ENCODE measurements at places on chromosomes 7 and 10.

GRCh38 chr7:155992538-155992937 is 180.3 kb upstream of the SHH start:
- DNase-seq, result no peak

DNA sequence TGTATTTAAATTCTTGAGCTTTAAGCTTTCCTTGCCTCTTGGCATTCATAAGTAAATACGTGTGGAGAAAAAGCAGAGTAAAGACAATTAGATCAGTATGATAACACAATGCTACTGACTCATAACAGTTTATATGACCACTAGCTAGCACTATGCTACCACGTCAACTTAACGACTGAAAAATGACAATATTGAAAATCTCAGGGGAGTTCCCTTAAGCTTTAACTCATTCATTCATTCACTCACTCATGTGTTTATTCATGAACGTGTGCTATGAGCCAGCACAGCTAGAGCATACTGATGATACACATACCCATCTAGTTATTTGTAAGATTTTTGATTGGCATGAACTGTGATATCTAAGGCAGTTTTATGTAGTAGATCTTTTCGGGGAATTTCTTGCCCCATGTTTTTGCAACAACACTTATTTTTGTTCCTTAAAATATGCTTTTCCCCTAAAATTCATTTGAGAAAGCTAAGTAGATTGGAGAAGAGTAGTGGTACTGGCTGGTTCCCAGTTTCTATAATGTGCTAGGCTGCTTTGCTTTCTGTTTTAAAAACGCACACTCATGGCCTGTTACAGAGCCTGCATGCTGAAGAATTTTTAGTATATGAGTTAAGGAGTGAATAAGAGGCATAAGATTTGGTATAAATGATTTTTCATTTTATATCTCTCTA is 57.4 kb upstream of the ACBD5 start:
- no peak for DNase-seq

DNA sequence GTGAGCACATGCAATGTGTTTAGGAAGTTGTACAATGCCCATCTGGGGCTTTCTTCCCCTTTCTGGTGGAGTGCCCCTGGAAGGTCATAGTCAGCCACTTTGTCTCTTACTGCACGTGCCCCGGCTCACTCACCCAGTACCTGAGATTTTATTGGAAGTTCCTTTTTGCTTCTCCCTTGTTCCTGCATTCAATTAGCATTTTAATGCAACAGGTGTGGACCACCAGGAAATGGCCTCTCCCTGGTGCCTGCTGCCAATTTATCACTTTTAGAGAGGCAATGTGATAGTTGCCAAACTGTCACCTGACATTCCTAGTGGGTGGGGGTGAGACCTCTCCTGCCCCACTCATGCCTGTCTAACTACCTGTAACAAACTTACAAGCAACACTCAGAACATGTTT is 293.4 kb upstream of the DKK1 start:
- DNase-seq, result no peak

GRCh38 chr7:139618482-139619366 is 95.2 kb downstream of the CLEC2L start:
- no peak for DNase-seq

- no peak for DNase-seq
These were observed 456.1 kb upstream of the FOXK1 start for GRCh38 chr7:4225881-4226523.

GRCh38 chr10:99895867-99896266 is 113.4 kb downstream of the ABCC2 start:
- no peak for DNase-seq
